ENCODE measurements at places on chromosomes 2 and 18.

DNA sequence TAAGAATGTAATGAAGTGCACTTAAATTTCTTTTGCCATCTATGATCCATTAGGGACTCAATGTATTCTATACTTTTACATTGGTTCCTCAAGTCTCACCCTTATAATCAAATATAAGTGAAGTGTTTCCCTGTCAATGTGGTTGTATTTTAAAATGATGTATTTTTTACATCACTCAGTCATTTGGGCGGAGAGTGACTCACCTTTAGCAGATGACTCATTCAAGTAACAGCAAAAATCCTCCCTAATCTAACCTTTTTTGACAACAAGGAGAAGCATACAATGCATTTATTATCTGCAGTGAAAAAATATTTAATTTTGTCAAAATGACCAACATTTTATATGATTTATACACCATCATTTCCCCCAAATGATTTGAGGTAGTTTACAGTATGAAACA, 94.4 kb downstream of the FANCL start:
- peak; percentile 62 for DNase-seq

- DNase-seq: peak; percentile 40
Observed at GRCh38 chr2:9336241-9336575, 87.1 kb downstream of the ITGB1BP1 start.

GRCh38 chr18:24060644-24061043, 46.1 kb downstream of the TTC39C start:
- DNase-seq: peak; percentile 59

GRCh38 chr2:236818281-236819045, 248.8 kb downstream of the ACKR3 start:
- no peak for DNase-seq

DNA sequence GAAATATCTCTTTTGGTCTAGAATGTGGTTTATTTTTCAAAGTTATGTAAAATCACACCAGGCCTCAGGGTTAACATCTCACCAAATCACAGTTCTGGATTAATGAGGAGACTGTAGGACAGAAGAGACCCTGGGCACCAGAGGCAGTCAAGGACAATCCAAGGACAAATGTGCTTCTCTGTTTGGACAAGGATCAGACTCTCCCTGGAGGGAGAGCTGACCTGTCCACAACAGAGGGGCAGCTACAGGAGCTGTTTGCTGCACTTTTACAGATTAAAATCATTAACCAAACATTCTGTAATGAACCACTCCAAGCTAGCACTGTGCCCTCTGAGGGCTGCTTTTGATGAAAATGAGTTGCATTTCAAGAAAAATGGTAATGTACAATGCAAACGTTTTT, 690.6 kb upstream of the SLC8A1 start:
- no peak for DNase-seq

DNA sequence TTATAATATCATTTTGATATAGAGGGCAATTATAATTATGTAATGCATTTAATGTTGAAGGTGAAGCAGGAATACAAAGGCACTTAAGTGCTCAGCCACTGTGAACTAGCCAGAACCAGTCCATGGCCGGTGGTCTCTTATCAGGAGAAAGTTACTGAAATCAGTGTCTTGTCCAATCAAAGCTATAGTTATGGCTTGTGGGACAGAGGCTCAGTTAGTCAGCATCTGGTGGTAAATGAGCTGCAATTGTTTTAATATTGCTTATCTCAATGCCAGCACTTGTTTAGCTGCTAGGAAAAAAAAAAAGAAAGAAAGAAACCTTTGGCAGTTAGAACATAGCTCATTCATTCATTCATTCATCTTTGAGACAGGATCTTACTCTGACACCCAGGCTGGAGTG, 3.8 kb upstream of the ALS2 start:
- no peak for DNase-seq

GRCh38 chr2:227703280-227703732, 14.5 kb downstream of the SLC19A3 start:
- DNase-seq: peak; percentile 42

DNA sequence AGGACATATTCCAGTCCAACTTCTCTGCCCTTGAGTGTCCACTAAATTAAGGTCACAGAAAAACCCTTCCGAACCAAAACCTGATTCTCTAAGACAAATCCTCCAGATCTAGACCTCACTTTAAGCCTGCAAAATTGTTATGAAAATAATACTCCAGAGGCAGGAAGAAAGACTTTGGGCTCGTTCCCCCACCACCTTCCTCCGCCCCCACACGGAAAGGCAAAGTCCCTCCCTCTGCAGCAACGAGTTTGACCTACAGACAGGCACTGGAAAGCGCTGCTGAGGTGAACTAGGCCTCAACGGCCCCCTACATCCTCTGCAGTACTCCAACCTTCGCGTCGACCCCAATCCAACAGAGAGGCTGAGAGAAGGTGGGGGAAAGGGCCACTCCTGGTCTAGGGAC, 808 bp downstream of the ATP5MC3 start:
- peak; percentile 59 for DNase-seq

DNA sequence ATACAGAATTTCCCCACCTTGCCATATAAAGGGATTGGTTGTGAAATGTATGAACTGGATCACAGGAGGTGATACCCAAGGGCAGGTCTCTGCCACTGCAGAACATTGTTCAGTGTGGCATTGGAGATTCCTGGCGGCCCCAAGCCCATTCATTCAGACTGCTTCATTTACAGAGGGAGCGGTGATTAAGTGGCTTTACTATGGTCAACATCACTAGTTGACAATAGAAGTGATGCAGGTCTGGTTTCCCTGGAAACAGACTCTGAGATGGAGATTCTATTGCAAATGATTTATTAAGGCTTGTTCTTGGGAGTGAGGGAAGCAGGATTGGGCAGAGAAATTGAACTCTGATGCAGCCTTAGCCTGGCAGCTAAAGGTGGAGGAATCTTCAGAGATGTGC, 62.4 kb downstream of the ZDBF2 start:
- DNase-seq: no peak

GRCh38 chr18:25310045-25310444, 41.9 kb downstream of the ZNF521 start:
- DNase-seq: peak; percentile 46

GRCh38 chr2:241003369-241003768, 5.0 kb downstream of the SNED1 start:
- no peak for DNase-seq

- DNase-seq: peak; percentile 93
Observed at GRCh38 chr2:96260387-96261260, 5.2 kb downstream of the TMEM127 start.

- DNase-seq: peak; percentile 19
Observed at GRCh38 chr18:23883277-23883790, 131.2 kb upstream of the TTC39C start.

GRCh38 chr2:73776869-73777519, 2.9 kb downstream of the DUSP11 start:
- DNase-seq: no peak

GRCh38 chr2:65483763-65484162, 51.4 kb upstream of the SPRED2 start:
- DNase-seq: no peak

DNA sequence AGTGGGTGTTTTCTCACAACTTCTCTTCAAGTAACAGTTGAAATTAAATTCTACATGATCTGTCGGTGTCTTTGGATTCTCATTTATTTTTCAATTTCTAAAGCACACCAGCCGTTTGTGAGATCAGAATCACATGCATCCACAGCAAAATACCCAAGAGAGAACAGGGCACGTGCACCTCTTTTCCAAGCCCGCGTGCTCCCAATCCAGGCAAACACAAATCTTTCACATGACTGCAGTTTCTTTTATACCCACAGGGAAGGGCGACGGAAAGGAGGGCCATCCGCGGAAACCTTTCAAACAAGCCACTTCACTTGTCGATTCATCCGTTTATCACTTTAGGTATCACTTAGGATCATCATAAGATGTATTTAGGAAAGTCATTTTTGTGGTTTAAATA, 13.0 kb upstream of the DAPL1 start:
- no peak for DNase-seq

GRCh38 chr2:128420776-128421175, 102.1 kb upstream of the HS6ST1 start:
- DNase-seq: no peak

DNA sequence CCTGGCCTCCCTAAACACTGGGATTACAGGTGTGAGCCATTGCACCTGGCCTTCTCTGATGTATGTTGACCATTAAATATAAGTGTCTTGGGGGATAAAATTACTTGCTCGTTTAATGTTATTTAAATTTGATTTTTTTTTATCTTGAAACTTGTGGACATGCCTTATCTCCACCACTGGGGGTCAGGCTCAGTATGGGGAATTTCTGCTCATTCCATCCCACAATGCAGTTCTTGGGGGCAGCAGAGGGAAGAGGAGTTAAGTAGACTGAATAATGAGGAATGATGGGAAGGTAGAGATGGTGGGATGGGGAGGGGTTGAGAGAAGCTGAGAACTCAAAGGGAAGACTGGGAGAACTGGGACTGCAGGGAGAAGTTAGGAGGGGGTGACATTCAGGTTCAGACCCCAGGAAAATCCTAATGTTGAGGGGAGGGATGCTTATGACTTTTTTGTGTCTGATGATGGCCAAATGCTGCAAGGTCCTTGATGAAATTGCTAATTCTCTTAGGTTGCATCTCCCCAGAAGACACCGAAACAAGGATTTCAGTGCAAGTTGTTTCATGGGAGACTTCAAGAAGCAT, 174.2 kb downstream of the MIB1 start:
- peak; percentile 77 for DNase-seq

GRCh38 chr18:49352321-49352720, 108.1 kb downstream of the DYM start:
- DNase-seq: peak; percentile 21

DNA sequence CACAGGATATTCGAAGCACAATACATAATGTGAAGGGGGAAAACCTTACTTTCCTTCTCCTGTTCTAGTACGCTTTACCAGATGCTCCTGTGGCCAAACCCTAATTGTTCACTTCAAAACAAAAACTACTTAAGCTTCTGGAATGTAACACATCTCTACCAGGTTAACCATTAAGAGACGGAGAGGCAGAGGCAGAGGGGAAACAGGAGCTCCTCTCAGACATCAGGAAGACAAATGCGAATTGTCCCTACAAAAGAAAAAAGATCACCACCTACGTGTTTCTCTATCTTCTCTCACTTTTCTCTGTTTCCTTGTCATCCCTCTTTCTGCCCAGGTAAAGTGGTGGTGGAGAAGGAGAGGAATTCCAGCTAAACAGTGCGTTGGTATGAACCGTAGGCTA, 266.8 kb downstream of the NRXN1 start:
- DNase-seq: no peak

DNA sequence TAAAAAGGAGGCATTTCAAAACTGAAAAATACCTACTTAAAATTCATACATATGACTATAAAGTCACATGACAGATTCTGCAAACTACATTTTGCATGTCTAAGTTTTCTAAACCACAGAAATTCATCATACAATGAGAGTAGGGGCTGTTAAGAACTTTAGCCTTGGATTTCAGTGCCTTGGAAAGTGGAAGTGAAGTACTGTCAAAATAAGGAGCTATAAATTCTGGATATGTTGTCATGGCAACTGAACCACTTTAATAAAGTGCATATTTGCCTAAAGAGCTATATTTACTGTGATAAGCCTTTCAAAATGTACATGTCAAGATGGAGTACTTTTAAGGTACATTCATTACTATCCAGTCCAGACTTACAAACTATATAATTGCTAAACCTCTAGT, 227.1 kb downstream of the RAB3GAP1 start:
- no peak for DNase-seq

DNA sequence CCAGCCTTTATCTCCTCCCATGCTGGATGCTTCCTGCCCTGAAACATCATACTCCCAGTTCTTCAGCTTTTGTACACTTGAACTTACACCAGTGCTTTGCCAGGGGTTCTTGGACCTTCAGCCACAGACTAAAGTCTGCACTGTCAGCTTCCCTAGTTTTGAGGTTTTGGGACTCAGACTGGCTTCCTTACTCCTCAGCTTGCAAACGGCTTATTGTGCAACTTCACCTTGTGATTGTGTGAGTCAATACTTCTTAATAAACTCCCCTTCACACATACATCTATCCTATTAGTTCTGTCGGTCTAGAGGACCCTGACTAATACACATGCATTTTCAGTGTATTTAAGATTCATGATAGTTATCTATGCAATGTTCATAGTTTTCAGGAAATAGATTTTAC, 35.8 kb upstream of the ZNF804A start:
- peak; percentile 4 for DNase-seq

- no peak for DNase-seq
Observed at GRCh38 chr2:193088026-193088425, 893.3 kb upstream of the TMEFF2 start.

GRCh38 chr2:99971326-99971900, 171.0 kb downstream of the AFF3 start:
- DNase-seq: no peak

DNA sequence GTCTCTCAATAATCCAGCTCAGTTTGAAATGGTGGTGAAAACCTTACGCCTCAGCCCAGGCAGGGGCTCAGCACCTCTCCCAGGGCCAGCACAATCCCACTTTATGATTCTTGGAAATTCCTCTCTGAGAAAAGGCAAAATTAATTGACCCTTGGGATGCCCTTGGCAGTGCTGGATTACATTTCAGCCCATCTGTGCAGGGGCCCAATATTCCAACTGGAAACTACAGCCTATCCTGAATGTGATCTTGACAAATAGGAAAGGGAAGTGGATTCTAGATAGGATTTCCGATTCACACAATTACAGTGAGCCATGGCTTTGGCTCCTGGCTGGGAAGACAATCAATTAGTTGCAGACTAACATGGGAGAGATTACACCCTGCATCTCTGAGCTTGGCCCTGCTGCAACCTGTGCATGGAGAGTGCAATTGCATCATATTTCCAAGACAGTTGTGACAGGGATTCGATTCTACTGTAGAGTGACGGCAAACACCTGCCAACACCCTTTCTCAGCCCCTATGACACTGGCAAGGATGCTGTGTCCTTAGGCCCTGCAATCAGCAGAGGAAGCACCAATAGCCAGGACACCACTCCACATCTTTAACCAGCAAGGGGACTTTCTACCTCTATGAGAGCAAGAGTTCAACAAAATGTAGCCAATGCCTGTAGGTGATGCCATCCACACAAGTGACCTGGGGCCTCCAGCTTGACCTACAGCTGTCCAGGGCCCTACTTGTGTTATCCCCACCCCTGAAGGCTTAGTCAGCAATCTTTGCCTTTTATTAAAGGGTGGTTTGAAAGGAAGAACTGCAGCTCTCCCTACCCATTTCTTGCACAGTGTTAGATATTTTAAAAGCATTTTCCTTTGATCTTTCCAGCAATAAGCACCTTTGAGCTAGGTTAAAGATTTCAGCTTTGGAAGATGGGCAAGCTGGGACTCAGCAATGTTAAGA, 187.2 kb upstream of the HS6ST1 start:
- no peak for DNase-seq

GRCh38 chr2:69767034-69767433, 25.1 kb downstream of the ANXA4 start:
- peak; percentile 78 for DNase-seq

GRCh38 chr2:11710632-11711353, 35.6 kb upstream of the LPIN1 start:
- no peak for DNase-seq

- DNase-seq: no peak
Observed at GRCh38 chr2:161754379-161754778, 130.2 kb downstream of the SLC4A10 start.

DNA sequence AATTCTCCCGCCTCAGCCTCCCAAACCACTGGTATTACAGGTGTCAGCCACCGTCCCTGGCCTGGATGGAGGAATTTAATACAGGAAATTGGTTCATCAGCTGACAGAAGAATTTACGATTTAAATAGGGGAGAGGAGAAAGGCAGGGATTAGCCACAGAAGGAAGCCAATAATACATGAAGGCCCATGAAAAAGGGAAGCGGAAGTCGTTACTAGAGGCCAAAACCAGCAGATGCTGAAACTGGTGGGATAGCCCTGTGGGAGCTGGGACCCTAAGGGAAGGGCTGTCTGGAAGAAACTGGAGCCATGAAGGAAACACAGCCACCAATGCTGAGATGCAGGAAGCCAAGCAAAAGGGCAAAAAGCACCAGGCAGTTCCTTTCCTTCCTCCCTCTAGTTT, 163.7 kb upstream of the RMP24 start:
- no peak for DNase-seq
